GM20000 (cell line): ENCODE measurements at places on chromosomes 4 and X.
A peak's percentile ranks its signal among the peaks of the same experiment; 100 is the strongest.

- no peak for DNase-seq
Observed at GRCh38 chrX:2828344-2828958, at the start of gene GYG2. TSS of gene GYG2 (plus strand) at chrX:2828930. CDS start at chrX:2830189, 1,259 bp downstream.

DNA sequence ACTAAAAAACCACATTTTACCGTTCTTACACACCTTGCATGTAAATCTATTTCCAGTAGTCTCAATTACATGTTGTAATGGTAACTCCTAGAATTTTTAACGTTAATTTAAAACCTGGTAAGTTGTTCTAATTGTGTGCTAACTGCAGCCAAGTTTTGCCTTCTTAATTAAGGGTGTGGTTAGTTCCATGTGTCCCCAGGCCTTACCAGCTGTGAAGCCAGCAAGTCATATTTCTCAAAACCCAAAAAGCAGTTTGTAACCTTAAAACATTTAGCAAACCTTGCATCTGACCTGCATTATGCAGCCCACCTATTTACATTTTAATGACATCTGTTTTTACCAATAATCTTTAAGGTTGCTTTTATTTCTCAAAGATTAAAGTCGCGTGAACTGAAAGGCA is 18.4 kb upstream of the FAM47E start:
- DNase-seq = no peak

DNA sequence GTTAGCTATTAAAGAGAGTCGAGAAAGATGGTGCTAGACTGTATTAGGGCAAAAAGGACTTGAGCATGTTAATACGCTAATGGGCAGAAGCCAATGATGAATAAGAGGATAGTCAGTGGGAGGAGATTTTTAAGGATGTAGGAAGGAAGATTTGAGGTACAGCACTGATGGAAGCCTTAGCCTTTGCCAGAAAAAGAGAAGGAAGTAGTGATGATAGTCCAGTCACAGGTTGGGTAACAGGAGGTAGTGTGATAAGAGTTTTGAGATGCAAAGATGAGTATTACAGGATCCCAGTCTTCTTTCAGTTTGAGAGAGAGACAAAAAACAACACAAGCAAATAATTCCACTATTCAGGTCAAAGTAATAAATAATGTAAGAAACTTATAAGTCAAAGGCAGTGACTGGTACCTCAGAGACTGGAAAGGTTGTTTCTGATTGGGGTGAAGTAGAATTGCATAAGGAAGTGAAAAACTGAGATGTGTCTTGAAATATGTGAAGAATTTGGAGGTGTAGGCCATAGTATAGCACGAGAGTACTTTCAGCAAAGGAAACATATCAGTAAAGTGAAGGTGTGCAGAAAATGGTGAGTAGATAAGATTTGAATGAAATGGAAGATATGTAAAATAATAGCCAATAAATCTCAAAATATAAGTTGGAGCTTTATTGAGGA is 22.1 kb upstream of the NDNF start:
- no peak for DNase-seq

DNA sequence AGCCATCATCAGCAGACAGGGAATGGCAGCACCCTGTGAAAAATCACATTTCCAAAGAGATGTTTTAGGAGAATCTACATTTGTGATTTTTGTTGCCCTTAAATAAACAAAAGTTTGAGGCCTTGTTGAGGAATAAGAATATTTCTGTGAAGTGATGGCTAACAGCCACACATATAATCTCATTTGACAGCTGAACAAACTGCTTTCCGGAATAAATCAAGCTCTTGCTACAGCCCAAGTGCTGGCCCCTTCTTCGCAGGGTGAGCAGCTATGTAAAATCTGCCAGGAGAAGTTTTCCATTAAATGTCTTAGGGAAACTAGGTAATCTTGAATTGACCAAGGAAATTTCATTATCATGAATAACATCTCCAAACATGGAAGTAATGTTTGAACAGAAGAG is 106.4 kb upstream of the GPM6B start:
- no peak for DNase-seq

DNA sequence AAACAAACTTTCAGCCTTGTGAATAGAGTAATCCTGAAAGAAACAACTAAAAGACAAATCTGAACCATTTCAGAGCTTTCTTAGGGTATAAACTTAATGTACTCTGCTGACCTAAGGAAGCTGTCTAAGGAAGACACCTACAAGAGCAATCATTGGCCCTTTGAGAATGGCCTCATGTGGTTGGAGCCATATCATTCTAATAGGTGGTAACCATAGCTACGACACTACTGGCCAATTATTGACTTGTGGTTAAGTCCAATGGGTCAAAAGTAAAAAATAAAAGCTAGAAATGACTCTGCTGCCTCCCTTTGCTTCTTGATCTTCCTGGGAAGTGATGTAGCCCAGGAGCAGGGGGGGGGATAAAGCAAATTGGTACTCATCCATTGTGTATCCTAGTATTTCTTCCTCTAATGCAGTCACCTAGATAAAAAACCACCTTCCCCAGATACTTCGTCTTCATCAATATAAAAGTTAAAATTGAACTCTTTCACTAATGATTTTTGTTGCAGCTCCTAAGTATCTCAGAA is 547.0 kb downstream of the ARAP2 start:
- no peak for DNase-seq

DNA sequence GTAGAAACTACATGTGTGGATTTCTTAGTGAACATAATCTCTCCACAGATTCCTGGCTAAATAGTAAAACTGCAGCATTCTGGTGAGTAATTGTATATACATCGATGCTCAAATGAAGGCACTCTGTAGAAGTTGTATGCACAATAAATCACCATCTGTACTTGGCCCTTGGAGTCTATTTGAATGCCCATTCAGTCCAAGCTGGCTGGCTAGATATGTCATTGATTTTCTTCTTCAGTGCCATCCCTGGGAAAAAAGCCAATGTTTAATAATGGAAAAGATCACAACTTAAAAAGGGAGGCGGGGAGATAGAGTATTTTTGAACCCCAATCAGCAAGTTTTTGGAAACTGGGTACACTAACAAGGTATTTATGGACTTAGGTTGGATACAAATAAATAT is 381.0 kb upstream of the TEX13C start:
- no peak for DNase-seq

DNA sequence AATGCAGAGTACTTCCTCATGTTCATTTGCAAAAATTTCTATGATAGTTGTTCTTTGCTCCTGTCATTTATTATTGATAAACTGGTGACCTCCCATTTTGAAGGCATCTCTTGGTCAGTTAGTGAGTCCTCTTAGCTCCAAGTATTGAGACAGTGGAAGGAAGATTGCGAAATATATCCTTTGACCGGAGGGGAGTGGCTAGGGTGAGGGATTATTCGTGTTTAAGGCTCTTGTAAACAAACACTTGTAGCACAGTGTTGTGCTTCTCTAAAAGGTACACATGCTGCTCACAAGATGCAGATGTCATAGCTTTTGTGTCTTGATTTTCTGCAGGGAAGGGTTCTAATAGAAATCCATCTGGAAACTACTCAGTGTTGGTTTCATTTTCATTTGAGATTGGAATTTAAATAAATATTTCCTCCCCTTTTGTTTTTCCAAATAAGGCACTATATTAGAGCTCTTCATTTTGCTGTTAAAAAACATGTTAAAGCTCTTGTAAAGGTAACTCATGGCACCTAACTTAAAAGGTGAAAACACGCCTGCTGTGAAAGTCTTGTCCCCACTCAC is 21.8 kb downstream of the TXLNG start:
- DNase-seq = no peak

- DNase-seq = no peak
Observed at GRCh38 chrX:24231641-24232179, 82.2 kb downstream of the SUPT20HL2 start.

DNA sequence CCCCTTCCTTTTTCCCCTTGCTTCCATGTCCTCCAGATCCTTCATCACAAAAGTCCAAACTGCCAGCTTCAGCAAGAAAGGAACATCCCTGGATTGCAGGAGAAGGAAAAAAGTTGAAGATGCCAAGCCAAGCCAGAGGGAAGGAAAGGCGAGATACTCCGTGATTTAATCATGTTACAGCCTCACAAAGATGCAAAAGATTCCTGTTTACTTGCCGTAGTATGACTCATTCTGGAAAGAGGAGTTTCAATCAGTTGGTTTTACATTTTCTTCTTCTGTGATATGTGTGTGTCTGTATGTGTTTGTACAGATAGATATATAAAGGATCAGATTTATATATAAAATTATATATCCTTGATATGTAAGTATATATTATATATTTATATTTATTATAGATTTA is 69.3 kb downstream of the BTC start:
- DNase-seq = no peak

GRCh38 chrX:107632346-107632745 is 4.0 kb downstream of the PRPS1 start:
- no peak for DNase-seq

DNA sequence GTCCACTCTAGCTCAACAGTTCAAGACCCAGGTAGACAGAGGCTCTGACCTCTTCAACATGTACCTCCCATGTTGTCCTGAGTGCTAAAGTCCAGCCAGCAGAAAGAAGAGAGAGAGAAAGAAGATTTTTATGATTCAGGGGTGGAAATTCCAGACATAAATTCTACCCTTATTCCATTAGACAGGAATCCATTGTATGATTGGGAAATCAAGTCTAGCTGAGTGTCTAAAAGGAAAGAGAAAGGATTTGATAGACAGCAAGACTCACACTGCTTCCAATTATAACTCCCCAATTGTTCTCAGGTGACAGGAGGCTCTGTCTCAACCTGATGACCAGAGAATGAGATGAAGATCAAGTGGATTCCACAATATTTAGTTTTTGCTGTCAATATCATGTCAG is 27.9 kb upstream of the PGM2 start:
- no peak for DNase-seq

DNA sequence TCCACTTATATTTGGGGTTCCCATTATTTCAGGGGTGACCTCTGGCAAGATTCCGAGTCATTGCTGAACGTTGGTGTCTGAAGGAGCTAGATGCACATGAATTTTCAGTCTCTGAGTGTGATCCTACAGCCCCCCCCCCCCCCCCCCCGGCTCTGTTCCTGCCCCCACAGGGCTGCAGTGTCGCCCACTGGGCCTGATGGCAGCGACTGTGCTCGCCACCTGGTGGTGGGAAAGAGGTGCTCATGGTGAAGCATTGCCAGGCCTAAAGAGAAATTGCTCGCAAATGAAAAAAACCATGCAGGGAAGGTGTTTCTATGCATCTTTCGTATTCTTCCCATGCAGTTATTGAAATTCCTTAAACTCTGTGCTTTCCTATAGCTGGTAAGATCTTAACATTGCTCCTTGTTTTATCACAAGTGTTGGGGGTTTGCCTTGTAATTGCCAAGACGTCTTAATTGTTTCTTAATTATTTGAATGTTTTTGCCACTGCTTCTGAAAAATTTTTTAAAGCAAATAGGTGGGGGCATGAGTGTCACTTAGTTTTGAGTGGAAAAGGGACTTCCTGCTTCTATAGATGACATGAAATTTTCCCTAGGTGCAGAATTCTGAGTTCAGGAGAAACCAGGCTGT is 63.2 kb downstream of the CLDN22 start:
- peak; percentile 36 for DNase-seq

DNA sequence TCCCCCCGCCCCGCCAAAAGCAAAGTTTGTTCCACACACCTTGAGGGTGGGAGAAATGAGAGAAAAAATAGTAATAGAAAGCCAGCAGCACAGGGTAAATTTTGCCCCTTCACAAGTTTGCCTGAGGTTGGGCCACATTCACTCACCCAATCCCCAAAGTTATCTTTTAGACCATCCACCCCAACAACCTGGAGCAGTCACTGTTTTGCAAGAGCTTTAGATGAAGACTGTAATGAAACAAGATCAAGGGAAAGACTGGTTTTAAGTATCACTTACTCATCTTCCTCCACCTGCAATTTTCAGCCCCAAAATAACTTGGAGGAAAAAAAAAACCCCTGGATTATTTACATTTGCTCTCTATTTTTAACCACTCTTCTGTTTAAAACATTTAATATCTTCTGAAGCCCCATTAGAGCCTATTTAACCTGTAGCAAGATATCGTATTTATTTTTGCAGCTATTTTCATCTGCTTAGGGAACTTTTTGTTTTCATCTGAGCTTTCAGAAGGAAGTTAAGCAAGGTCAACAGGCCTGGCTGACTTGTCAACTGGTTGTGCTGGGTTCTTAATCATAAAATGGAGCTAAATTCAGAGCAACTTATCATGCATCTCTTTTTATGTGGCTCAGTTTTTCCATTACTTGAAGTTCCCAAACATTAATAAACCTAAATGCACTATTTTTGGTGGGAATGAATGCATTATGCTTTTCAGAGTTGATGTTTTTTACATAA is 24.6 kb upstream of the TBL1X start:
- no peak for DNase-seq

- peak; percentile 85 for DNase-seq
Observed at GRCh38 chrX:153947009-153947769, 2.7 kb upstream of the RENBP start.

DNA sequence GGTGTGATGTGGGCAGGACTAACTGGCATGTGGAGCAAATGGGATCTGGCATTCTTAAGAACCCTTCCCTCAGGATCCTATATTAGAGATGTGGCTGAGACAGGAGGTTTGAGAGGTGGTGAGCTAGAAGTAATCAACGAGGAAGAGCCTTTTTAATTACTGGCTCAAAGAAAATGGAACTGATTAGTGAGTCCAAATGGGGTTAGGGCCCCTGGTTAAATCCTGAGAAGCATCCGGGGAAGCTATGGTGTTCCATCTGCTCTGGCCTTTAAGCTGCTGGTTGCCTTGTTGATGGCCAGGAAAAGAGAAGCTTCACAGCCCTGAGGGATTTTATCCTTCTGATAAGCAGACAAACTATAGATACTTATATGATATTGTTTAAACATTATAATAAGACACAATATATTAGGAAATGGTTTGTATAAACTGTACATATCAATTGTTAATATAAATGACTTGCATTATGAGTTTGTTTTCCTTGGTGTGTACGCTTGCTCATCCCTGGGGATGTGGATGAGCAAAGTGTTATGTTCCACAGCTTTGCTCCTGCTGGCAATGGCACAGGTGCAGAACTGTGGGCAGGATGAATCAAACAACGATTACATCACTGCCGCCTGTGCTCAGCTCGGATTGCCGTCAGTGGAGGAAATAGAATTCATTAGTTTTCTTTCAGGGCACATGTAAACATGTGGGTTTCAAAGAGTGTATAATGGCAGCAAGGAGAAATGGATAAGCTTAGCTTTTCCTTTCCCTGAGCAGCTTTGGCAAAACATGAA is 328.6 kb upstream of the ARX start:
- DNase-seq = no peak

DNA sequence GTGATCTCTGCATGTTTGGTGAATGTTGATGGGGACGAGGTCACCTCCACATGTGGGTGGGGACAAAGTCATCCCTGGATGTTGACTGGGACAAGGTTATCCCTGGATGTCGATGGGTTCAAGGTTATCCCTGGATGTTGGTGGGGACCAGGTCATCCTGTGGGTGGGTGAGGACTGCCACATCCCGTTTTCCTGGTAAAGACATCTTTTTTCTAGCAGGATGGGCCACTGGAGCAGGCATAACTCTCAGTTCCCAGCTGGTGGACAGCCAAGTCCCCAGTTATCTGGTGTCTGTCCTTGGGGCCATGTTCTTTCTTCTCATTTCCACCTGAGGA is 28.3 kb upstream of the PLCXD1 start:
- DNase-seq = no peak

GRCh38 chrX:86507331-86507730 is 359.1 kb downstream of the DACH2 start:
- DNase-seq = no peak

- DNase-seq = no peak
Observed at GRCh38 chr4:12635629-12636028, 848.5 kb downstream of the RAB28 start.
